Thyroid gland (tissue), 4 donors: ENCODE measurements at places on chromosomes 7 and 10. TPM values are rescaled to one million over a fixed set of nuclear protein-coding genes. Genes with fewer than 3 reads are reported as not detected.

- H3K36me3 ChIP-seq = no peaks in the 10 kb centered on the region
- H3K4me1 ChIP-seq = peaks cover 3% of the 10 kb centered on the region
- no peak overlapping the region for H3K27ac ChIP-seq
- H3K4me3 ChIP-seq = no peak overlapping the region
- no peak for DNase-seq
These were observed 5.2 kb upstream of the BRI3 start for GRCh38 chr7:98276241-98276761.

- DNase-seq = peak; percentile 64
- H3K27me3 ChIP-seq = no peaks in the 10 kb centered on the region
- no peaks in the 10 kb centered on the region for H3K36me3 ChIP-seq
- peak overlapping the region; percentile 69 for H3K27ac ChIP-seq
- peaks cover 54% of the 10 kb centered on the region for H3K4me1 ChIP-seq
- H3K4me3 ChIP-seq = peak overlapping the region; percentile 80
These were observed 1.2 kb downstream of the AGAP3 start for GRCh38 chr7:151087245-151088018.

DNA sequence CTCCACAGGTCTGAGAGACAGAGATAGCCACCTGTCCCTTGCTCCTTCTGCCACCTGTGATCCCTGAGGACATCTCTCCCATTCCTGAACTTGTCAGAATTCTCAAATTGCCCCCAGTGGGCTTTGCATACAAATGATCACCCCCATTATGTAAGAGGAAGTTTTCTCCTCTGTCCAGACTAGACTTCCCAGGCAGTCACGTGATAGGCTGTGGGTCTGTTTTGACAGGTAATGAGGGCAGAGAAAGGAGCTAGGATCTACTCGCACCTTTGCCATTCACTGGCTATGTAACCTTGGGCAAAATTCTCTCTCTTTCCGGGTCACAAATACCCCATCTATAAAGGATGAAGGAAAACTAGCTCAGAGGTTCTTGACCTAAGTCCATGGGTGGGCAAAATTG is 21.4 kb upstream of the TM9SF3 start:
- H3K27ac ChIP-seq = no peak overlapping the region
- H3K4me1 ChIP-seq = no peaks in the 10 kb centered on the region
- no peak overlapping the region for H3K4me3 ChIP-seq
- no peak for DNase-seq
- no peaks in the 10 kb centered on the region for H3K36me3 ChIP-seq
- no peaks in the 10 kb centered on the region for H3K27me3 ChIP-seq

- no peak overlapping the region for H3K4me3 ChIP-seq
- H3K27me3 ChIP-seq = no peaks in the 10 kb centered on the region
- peak; percentile 79 for DNase-seq
- no peaks in the 10 kb centered on the region for H3K36me3 ChIP-seq
These were observed 604.1 kb downstream of the GALNT17 start for GRCh38 chr7:71735961-71736556.

- no peak overlapping the region for H3K27ac ChIP-seq
- H3K4me1 ChIP-seq = no peaks in the 10 kb centered on the region
- no peaks in the 10 kb centered on the region for H3K27me3 ChIP-seq
- no peak overlapping the region for H3K4me3 ChIP-seq
These were observed 104.3 kb downstream of the CREB5 start for GRCh38 chr7:28516390-28517172.

DNA sequence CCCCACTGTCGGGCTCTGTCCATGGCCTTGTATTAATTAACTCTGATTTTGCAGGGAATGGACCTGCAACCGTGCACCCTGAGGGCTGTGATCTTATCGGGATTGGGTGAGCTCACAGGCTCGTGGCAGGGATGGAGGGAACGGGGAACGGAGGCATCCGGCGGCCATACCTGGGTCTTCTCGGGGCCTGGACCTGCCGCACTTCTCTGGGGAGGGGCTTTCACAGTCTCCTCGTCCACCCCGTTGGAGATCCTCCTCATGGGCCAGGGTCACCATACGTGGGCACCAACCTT is 57.5 kb upstream of the SHH start:
- no peak overlapping the region for H3K27ac ChIP-seq
- H3K27me3 ChIP-seq = no peaks in the 10 kb centered on the region
- no peak overlapping the region for H3K4me3 ChIP-seq

- DNase-seq = no peak
- no peak overlapping the region for H3K4me3 ChIP-seq
- no peak overlapping the region for H3K27ac ChIP-seq
- H3K4me1 ChIP-seq = peaks cover 15% of the 10 kb centered on the region
- H3K27me3 ChIP-seq = peaks cover 5% of the 10 kb centered on the region
These were observed 13.9 kb downstream of the POLL start for GRCh38 chr10:101573885-101574753.

GRCh38 chr7:142422621-142423020 is 164.8 kb upstream of the PRSS58 start:
- no peak for DNase-seq
- H3K27me3 ChIP-seq = no peaks in the 10 kb centered on the region
- no peak overlapping the region for H3K4me3 ChIP-seq

- H3K27ac ChIP-seq = no peak overlapping the region
- no peaks in the 10 kb centered on the region for H3K27me3 ChIP-seq
- no peak overlapping the region for H3K4me3 ChIP-seq
- no peak for DNase-seq
- H3K36me3 ChIP-seq = peaks cover 4% of the 10 kb centered on the region
These were observed 26.6 kb upstream of the DDC start for GRCh38 chr7:50591480-50592438.

- no peaks in the 10 kb centered on the region for H3K27me3 ChIP-seq
- H3K4me3 ChIP-seq = no peak overlapping the region
- peak; percentile 84 for DNase-seq
- H3K27ac ChIP-seq = peak overlapping the region; percentile 71
- peaks cover 64% of the 10 kb centered on the region for H3K4me1 ChIP-seq
These were observed 31.5 kb downstream of the CREB3L2 start for GRCh38 chr7:137970253-137970975.

- no peaks in the 10 kb centered on the region for H3K4me1 ChIP-seq
- H3K27me3 ChIP-seq = no peaks in the 10 kb centered on the region
- H3K4me3 ChIP-seq = no peak overlapping the region
- H3K36me3 ChIP-seq = no peaks in the 10 kb centered on the region
- DNase-seq = no peak
These were observed 400.4 kb downstream of the CDC14C start for GRCh38 chr7:49324707-49325106.

DNA sequence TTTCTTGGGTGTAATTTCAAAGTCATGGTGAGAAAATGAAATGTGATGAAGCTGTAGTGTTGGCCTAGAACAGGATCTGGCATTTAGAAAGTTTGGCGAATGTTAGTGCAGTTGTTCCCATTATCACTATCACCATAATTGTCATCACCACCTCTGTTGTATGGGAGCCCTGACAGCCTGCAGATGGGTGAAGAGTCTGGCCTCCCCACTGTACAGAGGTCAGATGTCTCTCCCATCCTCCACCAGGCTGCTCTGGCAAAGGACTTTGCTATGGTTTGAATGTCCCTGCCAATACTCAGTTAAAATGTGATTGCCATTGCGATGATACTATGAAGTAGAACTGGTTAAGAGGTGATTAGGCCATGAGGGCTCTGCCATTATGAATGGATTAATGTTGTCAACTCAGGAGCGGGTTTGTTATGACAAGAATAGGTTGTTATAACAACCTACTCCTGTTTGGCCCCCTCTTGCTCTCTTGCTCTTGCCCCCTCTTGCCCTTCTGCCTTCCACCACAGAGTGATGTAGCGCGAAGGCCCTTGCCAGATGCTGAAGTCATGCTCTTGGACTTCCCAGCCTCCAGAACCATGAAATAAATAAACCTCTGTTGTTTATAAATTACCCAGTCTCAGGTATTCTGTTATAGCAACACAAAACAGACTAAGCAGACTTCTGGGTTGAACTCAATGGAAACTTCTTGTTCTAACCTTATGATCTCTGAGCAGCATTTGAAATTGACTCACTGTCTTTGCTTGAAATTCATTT is 90.0 kb downstream of the GRK5 start:
- peaks cover 18% of the 10 kb centered on the region for H3K4me1 ChIP-seq
- no peak overlapping the region for H3K4me3 ChIP-seq
- no peaks in the 10 kb centered on the region for H3K27me3 ChIP-seq
- H3K27ac ChIP-seq = no peak overlapping the region

GRCh38 chr7:53437336-53437735 is 401.9 kb downstream of the POM121L12 start:
- H3K4me3 ChIP-seq = no peak overlapping the region
- no peaks in the 10 kb centered on the region for H3K36me3 ChIP-seq
- H3K27ac ChIP-seq = no peak overlapping the region
- H3K4me1 ChIP-seq = no peaks in the 10 kb centered on the region

GRCh38 chr7:12017046-12017445 is 185.0 kb upstream of the THSD7A start:
- no peaks in the 10 kb centered on the region for H3K27me3 ChIP-seq
- no peaks in the 10 kb centered on the region for H3K4me1 ChIP-seq
- DNase-seq = no peak
- H3K27ac ChIP-seq = no peak overlapping the region
- H3K36me3 ChIP-seq = no peaks in the 10 kb centered on the region

- no peaks in the 10 kb centered on the region for H3K36me3 ChIP-seq
- no peak for DNase-seq
- H3K27ac ChIP-seq = no peak overlapping the region
- no peaks in the 10 kb centered on the region for H3K4me1 ChIP-seq
- no peaks in the 10 kb centered on the region for H3K27me3 ChIP-seq
These were observed 76.1 kb downstream of the PDSS1 start for GRCh38 chr10:26773633-26774032.

DNA sequence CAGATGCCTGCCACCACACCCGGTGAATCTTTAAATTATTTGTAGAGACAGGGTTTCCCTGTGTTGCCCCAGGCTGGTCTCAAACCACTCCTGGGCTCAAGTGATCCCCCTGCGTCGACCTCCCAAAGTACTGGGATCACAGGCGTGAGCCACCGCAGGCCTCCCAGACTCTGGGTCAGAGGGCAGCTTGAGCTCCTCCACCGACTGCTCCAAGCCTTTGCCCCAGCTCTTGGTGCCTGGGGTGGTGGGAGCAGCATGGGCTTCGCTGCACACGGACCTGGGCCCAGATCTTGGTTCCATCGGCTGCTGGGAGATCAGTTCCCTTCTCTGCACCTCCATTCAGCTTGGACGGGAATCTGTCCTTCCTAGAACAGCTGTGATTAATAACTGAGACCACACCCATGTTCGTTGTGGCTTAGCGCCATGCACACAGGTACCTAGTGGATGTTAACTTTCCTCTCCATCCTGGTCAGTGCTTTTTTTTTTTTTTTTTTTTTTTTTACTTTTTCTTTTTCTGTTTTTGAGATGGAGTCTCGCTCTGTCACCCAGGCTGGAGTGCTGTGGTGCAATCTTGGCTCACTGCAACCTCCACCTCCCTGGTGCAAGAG is 125.3 kb downstream of the CUX1 start:
- H3K27ac ChIP-seq = peak overlapping the region; percentile 97
- H3K4me3 ChIP-seq = no peak overlapping the region
- no peaks in the 10 kb centered on the region for H3K36me3 ChIP-seq
- peaks cover 45% of the 10 kb centered on the region for H3K4me1 ChIP-seq
- no peaks in the 10 kb centered on the region for H3K27me3 ChIP-seq
- DNase-seq = no peak

DNA sequence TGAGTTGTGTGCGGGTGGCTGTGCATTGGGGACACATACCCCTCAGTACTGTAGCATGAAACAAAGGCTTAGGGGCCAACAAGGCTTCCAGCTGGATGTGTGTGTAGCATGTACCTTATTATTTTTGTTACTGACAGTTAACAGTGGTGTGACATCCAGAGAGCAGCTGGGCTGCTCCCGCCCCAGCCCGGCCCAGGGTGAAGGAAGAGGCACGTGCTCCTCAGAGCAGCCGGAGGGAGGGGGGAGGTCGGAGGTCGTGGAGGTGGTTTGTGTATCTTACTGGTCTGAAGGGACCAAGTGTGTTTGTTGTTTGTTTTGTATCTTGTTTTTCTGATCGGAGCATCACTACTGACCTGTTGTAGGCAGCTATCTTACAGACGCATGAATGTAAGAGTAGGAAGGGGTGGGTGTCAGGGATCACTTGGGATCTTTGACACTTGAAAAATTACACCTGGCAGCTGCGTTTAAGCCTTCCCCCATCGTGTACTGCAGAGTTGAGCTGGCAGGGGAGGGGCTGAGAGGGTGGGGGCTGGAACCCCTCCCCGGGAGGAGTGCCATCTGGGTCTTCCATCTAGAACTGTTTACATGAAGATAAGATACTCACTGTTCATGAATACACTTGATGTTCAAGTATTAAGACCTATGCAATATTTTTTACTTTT is 1.8 kb downstream of the DDIT4 start:
- peak overlapping the region; percentile 79 for H3K4me3 ChIP-seq
- peak overlapping the region; percentile 99 for H3K27ac ChIP-seq
- no peak for DNase-seq
- peaks cover 12% of the 10 kb centered on the region for H3K36me3 ChIP-seq
- peaks cover 32% of the 10 kb centered on the region for H3K4me1 ChIP-seq

DNA sequence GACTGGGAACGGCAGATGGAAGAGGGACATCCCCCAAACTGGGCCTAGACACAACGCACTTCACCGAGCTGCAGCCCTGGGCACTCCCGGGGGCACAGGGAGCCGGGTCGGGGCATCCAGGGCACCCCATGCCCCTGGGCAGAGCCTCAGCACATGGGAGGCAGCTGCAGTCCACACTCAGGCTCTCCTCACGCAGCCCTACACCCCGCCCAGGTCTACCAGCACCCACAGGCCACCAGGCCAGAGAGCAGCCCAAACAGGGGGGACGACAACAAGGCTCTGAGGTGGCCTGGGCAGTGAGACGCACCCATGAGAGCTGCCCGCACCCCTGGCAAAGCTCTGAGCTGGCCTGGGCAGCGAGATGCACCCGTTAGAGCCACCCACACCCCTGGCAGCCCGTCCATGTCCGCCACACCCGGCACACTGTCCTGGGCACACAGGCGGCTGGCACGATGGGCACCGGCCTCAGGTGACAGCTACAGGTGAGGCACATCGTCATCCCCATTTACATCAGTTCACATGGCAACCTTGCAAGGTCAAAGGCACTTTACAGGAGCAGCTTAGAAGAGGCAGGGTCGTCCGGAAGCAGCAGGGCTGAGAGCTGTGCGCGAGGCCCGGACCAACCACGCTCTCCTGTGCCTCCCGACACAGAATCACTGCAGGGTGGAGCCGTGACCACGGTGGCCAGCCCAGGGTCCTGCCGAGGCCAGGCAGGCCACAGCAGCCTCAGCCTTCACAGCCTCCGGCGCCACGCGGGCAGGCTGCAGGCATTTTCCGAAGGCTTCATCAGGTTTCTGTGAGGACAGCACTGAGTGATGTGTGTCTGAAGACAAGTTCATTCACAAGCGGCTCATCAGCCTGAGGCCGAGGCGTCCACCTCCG is 228.6 kb downstream of the MAD1L1 start:
- H3K4me1 ChIP-seq = peaks cover 4% of the 10 kb centered on the region
- no peaks in the 10 kb centered on the region for H3K36me3 ChIP-seq
- H3K27me3 ChIP-seq = no peaks in the 10 kb centered on the region
- peak; percentile 1 for DNase-seq

Gene FAM237B
- total RNA-seq = not detected

Gene MYH16
- not detected for total RNA-seq

Gene CROT
- total RNA-seq = 86.2 TPM

Gene ZNF239
- total RNA-seq = 4.8 TPM

Gene AKR1D1
- total RNA-seq = not detected

Gene MRLN
- total RNA-seq = not detected

Gene ZNF722
- not detected for total RNA-seq
